HFFc6 (cell line): ENCODE measurements at places on chromosomes 6 and 20. TPM values are rescaled to one million over a fixed set of nuclear protein-coding genes. Genes with fewer than 3 reads are reported as not detected.

GRCh38 chr6:139392794-139393193 lies 18.3 kb upstream of the CITED2 start:
- DNase-seq = peak; percentile 52
- H3K4me1 ChIP-seq = peaks cover 29% of the 10 kb centered on the region
- no peak overlapping the region for H3K27ac ChIP-seq
- no peak overlapping the region for H3K4me3 ChIP-seq
- no peaks in the 10 kb centered on the region for H3K27me3 ChIP-seq
- H3K36me3 ChIP-seq = no peaks in the 10 kb centered on the region

- no peak for DNase-seq
- H3K4me3 ChIP-seq = no peak overlapping the region
- H3K27me3 ChIP-seq = no peaks in the 10 kb centered on the region
- no peaks in the 10 kb centered on the region for H3K4me1 ChIP-seq
- no peaks in the 10 kb centered on the region for H3K36me3 ChIP-seq
Measured at GRCh38 chr6:169953686-169954085, 202.3 kb downstream of the ERMARD start.

DNA sequence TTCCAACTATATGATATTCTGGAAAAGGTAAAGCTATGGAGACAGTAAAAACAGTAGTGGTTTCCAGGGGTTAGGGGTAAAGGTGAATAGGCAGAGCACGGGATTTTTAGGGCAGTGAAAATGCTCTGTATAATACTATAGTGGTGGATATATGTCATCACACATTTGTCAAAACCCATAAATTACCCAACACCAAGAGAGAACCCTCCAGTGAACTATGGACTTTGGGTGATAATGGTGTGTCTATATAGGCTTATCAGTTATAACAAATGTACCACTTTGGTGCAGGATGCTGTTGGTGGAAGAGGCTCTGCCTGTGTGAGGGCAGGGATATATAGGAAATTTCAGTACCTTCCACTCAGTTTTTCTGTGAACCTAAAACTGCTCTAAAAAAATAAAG lies 149.9 kb downstream of the GPX5 start:
- peaks cover 6% of the 10 kb centered on the region for H3K27me3 ChIP-seq
- DNase-seq = no peak
- H3K4me1 ChIP-seq = peaks cover 10% of the 10 kb centered on the region
- H3K36me3 ChIP-seq = no peaks in the 10 kb centered on the region
- no peak overlapping the region for H3K4me3 ChIP-seq

HTR1B gene
- 0.14 and 0.63 TPM in 2 replicates for total RNA-seq

DNA sequence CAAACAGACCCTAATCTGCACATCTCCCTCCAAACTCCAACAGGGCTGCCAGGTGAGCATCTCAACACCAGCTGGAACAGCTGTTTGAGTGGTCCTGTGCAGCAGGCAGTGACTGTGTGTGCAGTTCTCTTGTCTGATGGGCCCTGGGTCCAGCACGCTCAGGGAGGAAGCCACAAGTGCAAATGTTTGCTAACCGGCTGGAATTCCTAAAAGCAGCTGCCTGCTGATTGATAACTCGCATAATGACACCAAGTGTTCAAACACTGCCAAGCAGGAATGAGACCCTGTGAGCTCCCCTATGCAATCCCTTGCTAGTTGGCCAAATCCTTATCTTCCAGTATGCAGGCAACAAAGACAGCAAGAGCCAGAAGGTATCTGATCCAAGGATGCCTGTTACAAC lies 650.6 kb downstream of the CBLN4 start:
- no peak overlapping the region for H3K4me3 ChIP-seq
- H3K4me1 ChIP-seq = no peaks in the 10 kb centered on the region
- no peaks in the 10 kb centered on the region for H3K27me3 ChIP-seq
- no peak for DNase-seq
- no peaks in the 10 kb centered on the region for H3K36me3 ChIP-seq
- H3K27ac ChIP-seq = no peak overlapping the region

- no peak for DNase-seq
- H3K27ac ChIP-seq = no peak overlapping the region
- no peak overlapping the region for H3K4me3 ChIP-seq
- no peaks in the 10 kb centered on the region for H3K4me1 ChIP-seq
Measured at GRCh38 chr6:155041741-155042279, 46.7 kb downstream of the TIAM2 start.
